ENCODE measurements at places on chromosomes 3 and 15. TPM values are rescaled to one million over a fixed set of nuclear protein-coding genes. Genes with fewer than 3 reads are reported as not detected.
A peak's percentile ranks its signal among the peaks of the same experiment; 100 is the strongest.

DNA sequence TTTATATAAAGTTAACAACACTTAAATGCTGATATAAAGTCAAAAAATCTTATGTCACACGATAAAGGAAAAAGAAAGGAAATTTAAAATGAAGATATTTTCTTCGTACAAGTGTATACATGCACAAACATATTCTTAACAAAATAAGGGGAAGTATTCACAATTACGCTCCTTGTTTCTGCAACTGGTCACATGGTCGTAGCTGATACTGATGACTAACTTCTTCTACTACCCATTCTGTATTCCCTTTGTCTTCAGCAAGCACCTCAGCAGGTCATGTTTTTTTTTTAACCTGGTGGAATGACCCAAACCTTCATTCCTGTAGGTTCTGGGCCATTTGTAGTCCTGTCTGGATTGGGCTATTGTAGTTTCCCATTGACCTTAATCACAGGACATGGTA lies 30.0 kb upstream of the CMTM8 start:
- peaks cover 8% of the 10 kb centered on the region for H3K27me3 ChIP-seq
- no peak overlapping the region for H3K4me3 ChIP-seq
- peaks cover 8% of the 10 kb centered on the region for H3K4me1 ChIP-seq
- no peak overlapping the region for H3K27ac ChIP-seq

DNA sequence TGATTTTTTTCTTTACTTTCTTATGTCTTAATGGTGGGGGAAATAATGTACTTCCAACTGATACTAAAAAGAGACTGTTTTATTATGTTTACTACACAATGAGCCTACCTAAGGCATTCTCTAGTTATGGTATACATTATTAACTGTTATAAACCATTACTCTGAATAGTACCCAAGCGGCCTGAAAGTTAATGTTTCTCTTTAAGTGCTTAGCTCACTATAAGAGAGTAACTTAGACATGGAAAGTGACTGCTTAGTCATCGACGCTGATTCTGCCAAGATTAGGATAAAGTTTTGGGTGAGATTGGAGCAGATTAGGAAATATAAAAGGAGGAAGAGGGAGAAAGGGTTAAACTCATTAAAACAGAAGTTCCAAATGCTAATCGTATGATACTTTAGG lies 365.0 kb downstream of the NLGN1 start:
- no peak for DNase-seq
- 0 out of 2 replicates have a peak, but pooled peaks cover 7% of the 10 kb centered on the region for H3K36me3 ChIP-seq
- H3K4me3 ChIP-seq: no peak overlapping the region
- H3K27ac ChIP-seq: no peak overlapping the region
- peaks cover 26% of the 10 kb centered on the region for H3K4me1 ChIP-seq

- no peaks in the 10 kb centered on the region for H3K36me3 ChIP-seq
- no peak overlapping the region for H3K27ac ChIP-seq
- peak; percentile 69 for DNase-seq
- peaks cover 25% of the 10 kb centered on the region for H3K27me3 ChIP-seq
Observed at GRCh38 chr3:133040696-133041523, 2.7 kb downstream of the TMEM108 start.

- H3K4me3 ChIP-seq: no peak overlapping the region
- no peak overlapping the region for H3K27ac ChIP-seq
- DNase-seq: no peak
- H3K4me1 ChIP-seq: peaks cover 8% of the 10 kb centered on the region
Observed at GRCh38 chr3:124318656-124319055, 326.7 kb upstream of the ROPN1 start.

DNA sequence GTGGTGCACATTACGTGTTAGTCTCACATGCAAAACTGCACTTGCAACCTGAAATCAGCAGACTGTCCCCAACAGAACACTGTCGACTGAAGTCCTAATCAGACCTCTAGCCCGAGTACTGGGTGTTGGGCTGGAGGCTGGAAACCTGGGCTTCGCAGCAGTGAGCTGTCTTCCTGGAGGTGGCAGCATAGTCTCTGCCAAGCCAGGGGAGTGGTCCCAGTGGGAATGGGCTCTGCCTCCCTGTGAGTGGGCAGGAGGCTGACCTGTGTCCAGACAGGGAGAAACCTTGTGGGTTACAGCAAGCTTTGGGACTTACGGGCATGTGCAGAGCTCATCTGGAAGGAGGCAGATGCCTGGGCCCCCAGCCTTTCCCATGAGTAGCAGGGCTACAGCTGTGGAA lies 38.2 kb upstream of the MYZAP start:
- no peaks in the 10 kb centered on the region for H3K27me3 ChIP-seq
- DNase-seq: no peak
- H3K4me3 ChIP-seq: no peak overlapping the region
- H3K36me3 ChIP-seq: no peaks in the 10 kb centered on the region
- peaks cover 44% of the 10 kb centered on the region for H3K4me1 ChIP-seq
- no peak overlapping the region for H3K27ac ChIP-seq

DNA sequence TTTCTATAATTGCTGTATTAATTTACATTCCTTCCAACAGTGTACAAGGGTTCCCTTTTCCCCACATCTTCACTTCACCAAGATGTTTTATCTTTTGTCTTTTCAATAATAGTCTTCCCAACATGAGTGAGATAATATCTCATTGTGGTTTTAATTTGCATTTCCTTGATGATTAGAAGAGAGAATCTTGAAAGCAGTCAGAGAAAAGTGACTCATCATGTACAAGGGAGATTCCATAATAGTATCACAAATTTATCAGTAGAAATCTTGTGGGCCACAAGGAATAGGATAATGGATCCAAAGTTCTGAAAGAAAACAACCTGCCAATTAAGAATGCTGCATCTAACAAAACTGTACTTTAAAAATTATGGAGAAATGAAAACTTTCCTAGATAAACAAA lies 189.3 kb downstream of the NECTIN3 start:
- H3K27ac ChIP-seq: no peak overlapping the region
- H3K36me3 ChIP-seq: peaks cover 12% of the 10 kb centered on the region
- peaks cover 2% of the 10 kb centered on the region for H3K27me3 ChIP-seq
- H3K4me1 ChIP-seq: peaks cover 10% of the 10 kb centered on the region

DNA sequence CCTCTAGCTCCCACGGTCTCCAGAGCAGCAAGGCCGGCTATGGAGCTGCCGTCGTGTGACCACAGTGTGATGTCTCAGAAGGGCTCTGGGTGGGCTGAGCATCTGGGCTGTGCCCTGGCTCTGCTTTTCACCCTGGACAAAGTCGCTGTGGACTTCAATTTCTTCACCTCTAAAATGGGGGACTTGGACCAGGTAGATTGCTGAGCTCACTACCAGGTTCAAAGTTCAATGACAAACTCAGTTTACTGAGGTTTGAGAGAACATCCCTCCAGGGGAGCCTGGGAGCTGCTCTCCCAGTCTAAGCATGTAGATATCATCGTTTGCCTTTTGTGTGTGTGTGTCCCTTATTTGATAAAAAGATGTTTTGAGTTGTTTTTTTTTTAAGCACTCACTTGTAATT lies 25.1 kb downstream of the RLBP1 start:
- H3K36me3 ChIP-seq: peaks cover 17% of the 10 kb centered on the region
- peaks cover 43% of the 10 kb centered on the region for H3K4me1 ChIP-seq
- no peak for DNase-seq
- H3K27me3 ChIP-seq: no peaks in the 10 kb centered on the region

DNA sequence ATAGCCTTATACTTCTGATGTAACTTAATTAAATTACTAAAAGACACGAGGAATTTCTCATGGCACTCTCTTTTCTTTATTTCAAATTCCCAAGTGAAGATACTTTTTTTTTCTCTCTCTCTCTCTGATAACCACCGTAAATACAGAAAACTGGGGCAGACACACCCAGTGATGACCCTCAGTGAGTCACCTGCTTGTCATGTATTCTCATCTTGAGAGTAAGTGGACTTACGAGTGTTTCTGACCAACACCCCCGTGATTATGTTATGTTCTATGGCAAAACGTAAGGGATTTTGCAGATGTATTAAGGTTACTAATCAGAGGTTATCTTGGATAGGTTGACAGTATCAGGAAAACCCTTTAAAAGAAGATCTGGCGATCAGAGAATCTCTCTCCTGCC lies 348.8 kb upstream of the ZNF717 start:
- H3K27me3 ChIP-seq: no peaks in the 10 kb centered on the region
- H3K27ac ChIP-seq: no peak overlapping the region
- no peaks in the 10 kb centered on the region for H3K36me3 ChIP-seq
- DNase-seq: no peak
- no peak overlapping the region for H3K4me3 ChIP-seq
- H3K4me1 ChIP-seq: peaks cover 19% of the 10 kb centered on the region

- peaks cover 11% of the 10 kb centered on the region for H3K4me1 ChIP-seq
- no peaks in the 10 kb centered on the region for H3K36me3 ChIP-seq
- no peak overlapping the region for H3K27ac ChIP-seq
- H3K27me3 ChIP-seq: no peaks in the 10 kb centered on the region
- no peak for DNase-seq
Observed at GRCh38 chr15:27707257-27707656, 391.9 kb downstream of the OCA2 start.

DNA sequence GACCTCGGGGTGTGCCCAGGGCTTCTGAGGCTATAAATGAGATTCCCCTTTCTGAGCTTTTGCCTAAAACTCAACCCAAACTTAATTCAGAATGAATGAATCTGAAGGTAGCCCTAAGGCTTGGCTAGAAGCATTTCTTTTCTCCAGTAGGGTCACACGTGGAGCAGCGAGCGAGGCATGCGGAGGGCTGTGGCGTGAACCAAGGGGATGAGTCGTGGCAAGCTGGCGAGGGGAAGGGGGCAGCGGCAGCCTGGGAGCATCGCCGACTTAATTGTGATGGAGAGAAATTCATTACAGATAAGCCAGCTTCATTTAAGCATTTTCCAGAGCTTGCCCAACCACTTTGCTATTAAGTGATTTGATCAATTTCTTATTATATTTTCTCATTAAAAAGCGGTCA lies 79.9 kb downstream of the CHSY1 start:
- no peak for DNase-seq
- H3K4me3 ChIP-seq: peak overlapping the region; percentile 71
- no peaks in the 10 kb centered on the region for H3K27me3 ChIP-seq
- peak overlapping the region; percentile 86 for H3K27ac ChIP-seq

DNA sequence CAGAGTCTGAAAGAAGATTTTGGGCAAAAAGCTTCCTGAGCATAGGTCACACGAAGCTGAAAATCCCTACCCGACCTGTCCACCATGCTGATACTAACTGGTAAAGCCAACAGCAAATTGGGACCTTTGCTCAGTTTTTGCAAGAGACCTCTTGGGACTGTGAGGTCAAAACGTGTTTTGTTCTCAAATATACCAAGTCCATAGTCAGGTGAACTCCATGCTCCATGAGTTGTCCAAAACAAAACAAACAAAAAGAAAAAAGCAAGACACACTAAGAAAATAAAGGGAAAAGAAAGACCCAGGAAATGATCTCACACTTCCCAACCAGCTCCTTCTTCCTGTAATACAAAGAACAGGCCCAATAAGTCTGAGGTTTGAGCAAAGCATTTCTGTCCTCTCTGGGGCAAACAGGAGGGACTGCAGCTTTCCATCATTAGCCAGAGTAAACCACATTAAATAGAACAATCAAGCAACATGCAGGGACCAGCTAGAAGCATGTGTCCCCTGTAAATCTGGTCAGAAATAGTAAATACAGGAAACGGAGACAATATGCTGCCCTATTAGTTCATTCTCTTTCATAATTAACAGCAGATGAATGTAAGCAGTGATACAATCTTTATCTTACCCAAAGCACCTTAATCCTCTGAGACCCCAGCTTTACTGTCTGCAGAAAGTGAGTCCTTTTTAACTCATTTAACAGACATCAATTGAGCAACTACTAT lies 125.0 kb upstream of the LIPC start:
- H3K36me3 ChIP-seq: no peaks in the 10 kb centered on the region
- peak overlapping the region; percentile 18 for H3K4me3 ChIP-seq
- peak overlapping the region; percentile 65 for H3K27ac ChIP-seq
- peaks cover 8% of the 10 kb centered on the region for H3K27me3 ChIP-seq

DNA sequence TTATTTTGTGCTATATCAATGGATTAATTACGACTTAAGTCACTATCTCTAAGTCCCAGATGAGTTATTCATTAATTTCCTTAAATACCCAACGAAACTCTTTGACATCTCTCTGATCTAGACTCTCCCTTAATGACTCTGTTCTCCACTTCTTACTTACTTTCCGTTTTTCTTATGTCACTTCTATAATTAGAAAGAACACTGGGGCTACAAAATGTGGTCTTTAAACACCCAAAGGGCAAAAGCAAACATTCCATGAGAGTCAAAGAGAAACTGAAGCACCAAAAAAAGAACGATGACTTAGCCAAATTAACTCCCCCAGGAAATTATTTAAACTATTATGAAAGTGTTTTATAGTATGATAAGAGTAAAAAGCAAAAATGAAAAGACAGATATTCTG lies 166.4 kb upstream of the UBE2E2 start:
- H3K27me3 ChIP-seq: no peaks in the 10 kb centered on the region
- H3K4me1 ChIP-seq: no peaks in the 10 kb centered on the region
- H3K4me3 ChIP-seq: no peak overlapping the region
- H3K27ac ChIP-seq: no peak overlapping the region
- no peaks in the 10 kb centered on the region for H3K36me3 ChIP-seq

- H3K36me3 ChIP-seq: no peaks in the 10 kb centered on the region
- no peak for DNase-seq
- H3K4me1 ChIP-seq: peaks cover 37% of the 10 kb centered on the region
- H3K27ac ChIP-seq: peak overlapping the region; percentile 91
- peaks cover 3% of the 10 kb centered on the region for H3K27me3 ChIP-seq
Observed at GRCh38 chr3:11476735-11477144, 167.0 kb downstream of the VGLL4 start.

DNA sequence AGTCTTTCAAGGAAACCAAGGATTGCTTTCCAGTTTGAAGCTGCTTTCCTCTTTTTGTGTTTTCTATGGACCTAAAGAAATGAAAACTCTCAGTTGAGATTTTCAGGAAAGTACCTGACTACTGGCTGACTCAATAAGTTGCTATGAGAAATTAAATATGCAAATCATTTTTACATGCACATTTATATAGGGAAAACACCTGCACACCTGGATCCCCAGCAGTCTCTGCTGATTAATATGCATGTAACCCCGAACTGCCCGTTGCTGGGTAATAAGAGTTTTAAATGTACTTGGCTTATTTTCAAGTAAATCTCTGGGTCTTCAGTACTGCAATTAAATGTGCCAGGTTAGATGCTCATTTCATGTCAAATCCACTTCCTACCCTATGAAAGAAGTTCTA lies 77.2 kb downstream of the KBTBD8 start:
- no peak overlapping the region for H3K4me3 ChIP-seq
- DNase-seq: no peak
- peaks cover 1% of the 10 kb centered on the region for H3K27me3 ChIP-seq
- H3K27ac ChIP-seq: no peak overlapping the region
- H3K4me1 ChIP-seq: no peaks in the 10 kb centered on the region
- H3K36me3 ChIP-seq: no peaks in the 10 kb centered on the region

GRCh38 chr15:95363646-95364045 lies 966.9 kb upstream of the NR2F2 start:
- H3K4me3 ChIP-seq: no peak overlapping the region
- peaks cover 4% of the 10 kb centered on the region for H3K27me3 ChIP-seq
- H3K4me1 ChIP-seq: no peaks in the 10 kb centered on the region
- peaks cover 5% of the 10 kb centered on the region for H3K36me3 ChIP-seq
- no peak overlapping the region for H3K27ac ChIP-seq

CSPG5 gene
- 0.05 TPM for total RNA-seq

CLDN11 gene
- 65.0 TPM for total RNA-seq

DVL3 gene
- total RNA-seq: 69.5 TPM

CPNE9 gene
- total RNA-seq: not detected

REC114 gene
- total RNA-seq: not detected

CYB561D2 gene
- total RNA-seq: 22.2 TPM

TP53BP1 gene
- total RNA-seq: 48.8 TPM

ABI3BP gene
- total RNA-seq: 10.1 TPM

Data from HFFc6 (cell line).